ENCODE measurements at places on chromosomes 2 and 18.

- DNase-seq = peak; percentile 52
Measured at GRCh38 chr2:240060977-240061591, 7.8 kb upstream of the OR6B3 start.

DNA sequence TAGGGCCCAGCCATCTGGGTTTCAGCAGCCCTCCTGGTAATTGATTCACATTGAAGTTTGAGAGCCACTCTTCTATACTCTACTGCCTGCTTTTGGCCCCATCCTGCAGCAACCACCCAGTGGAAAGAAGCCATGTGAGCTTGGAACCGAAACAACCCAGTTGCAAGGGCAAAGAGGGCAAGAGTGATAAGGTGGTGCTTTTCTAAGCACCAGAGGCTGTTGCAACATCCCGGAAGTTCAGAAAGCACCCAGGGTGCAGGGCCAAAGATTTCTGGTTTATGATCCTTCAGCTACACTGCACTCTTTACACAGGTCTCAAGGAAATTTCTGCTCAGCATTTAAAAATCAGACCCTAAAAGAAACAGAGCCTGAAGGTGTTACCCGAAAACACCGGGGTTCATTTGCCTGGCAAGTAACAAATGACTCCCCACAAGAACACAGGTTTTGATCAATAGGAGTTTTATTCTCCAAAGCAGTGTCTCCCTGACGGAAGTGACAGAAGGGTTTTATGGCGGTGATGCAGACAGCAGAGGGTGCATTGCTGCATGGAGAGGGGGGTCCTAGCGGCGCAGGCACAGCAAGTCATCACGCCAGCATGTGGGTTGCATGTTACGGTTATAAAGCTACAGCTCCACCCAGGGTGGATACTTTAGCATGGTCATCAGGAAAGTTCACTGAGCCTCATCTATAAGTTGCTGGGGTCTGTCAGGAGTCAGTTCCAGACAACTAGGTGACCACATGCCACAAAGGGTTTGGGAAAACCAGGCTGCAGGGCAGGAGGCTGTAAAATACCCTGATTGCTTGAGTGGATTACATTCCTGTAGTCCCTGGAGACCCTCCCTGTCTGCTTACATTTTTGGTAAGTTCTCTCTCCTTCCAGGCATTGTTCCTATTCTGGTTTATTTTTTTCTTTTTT lies 28.8 kb upstream of the TMEM37 start:
- no peak for DNase-seq

DNA sequence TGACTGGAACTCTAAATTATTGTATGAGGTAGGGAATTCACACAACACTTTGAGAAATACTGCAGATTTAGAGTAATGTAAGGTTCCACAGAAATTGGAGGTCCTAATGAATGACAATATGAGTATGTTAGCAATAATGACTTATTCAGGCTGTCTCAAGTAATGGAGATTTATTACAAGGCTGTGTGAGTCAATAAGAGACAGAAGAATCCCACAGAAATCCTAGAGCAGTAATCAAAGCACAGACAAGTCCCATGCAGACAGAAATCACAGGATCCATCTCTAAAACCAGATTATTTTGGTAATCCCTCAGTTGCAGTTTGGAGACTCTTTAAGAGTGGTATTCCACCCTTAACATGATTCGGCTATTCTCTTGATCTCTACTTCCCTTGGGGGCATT lies 83.6 kb downstream of the FAM161A start:
- DNase-seq = no peak

DNA sequence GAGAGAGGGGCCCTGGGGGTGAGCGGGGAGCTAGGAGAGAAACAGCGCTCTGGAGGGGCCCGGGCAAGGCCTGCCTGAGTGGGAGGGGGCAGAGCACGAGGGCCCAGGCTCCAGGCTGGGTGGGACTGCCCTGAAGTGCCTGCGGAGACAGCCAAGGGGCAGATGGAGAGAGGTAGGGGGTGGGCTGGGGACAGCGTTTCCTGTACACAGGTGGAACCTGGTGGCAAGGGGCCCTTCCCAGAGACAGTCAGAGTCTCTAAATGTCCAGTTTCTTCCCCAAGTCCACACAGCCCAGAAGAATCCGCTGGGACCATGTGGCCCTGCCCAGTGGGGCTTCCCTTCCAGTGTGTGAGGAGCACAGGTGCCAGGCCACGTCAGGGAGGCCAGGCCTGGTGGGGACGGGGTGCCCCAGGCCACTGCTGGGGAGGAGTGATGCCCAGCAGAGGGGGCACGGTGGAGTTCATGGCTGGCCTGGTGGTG lies 1.7 kb upstream of the GPR35 start:
- DNase-seq = no peak
